ENCODE measurements at places on chromosomes 1 and 21. TPM values are rescaled to one million over a fixed set of nuclear protein-coding genes. Genes with fewer than 3 reads are reported as not detected.

- no peak for DNase-seq
Observed at GRCh38 chr1:232655028-232655745, 25.3 kb upstream of the SIPA1L2 start.

GRCh38 chr1:28807986-28808385 lies 4.0 kb upstream of the OPRD1 start:
- no peak for DNase-seq

DNA sequence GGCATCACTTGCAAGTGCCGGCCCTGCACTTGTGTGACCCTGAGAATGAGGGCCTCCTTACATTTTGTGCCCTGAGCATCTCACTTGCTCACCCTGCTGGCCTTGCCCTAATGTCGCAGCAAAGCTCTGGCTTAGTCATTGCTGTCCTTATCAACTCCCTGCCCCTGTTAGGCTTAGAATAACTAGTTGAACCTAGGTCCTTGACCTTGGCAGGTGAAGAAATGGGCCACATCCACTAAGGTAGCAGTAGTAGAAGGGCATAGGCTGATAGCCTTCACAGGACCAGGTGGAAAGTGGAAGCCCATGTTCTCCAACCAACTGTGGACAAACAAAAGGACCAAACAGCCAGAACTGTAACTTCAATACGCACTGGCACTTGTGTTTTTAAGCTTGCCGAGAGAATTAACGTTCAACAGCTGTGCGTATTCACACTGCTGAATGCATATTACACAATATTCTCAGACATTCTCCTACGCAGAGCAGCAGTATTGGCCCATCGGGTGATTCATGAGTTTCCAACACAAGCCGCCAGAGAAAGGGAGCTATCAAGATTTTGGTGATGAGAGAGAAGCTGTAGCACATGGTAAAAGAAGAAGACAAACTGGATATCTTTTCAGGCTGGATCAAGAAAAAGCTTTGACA lies 27.7 kb upstream of the PTGFRN start:
- DNase-seq = peak; percentile 95

GRCh38 chr1:19861034-19861433 lies 21.2 kb upstream of the OTUD3 start:
- DNase-seq = peak; percentile 67

DNA sequence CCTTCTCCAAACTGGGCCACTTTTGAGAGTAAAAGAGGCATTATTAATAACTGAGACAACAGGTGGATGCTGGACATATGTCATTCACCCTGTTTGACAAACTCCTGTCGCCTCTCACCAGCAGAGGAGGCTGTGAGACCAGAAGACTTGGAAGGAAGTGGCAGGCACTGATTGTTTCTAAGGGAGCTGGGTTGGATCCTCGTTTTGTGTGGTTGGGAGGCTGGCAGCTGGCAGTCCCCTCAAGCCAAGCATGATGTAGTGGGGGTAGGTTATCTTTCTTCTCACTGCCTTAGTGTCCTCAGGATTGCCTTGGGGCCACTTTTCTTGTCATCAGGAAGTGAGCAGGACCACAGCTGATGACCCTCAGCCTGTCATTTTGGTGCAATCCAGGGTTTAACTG lies 86.5 kb upstream of the KCNJ15 start:
- peak; percentile 31 for DNase-seq

- no peak for DNase-seq
Observed at GRCh38 chr1:209383907-209384709, 199.4 kb upstream of the CAMK1G start.

GRCh38 chr21:27550287-27550686 lies 583.4 kb upstream of the ADAMTS5 start:
- DNase-seq = no peak

GRCh38 chr1:39779137-39779536 lies 8.0 kb upstream of the OXCT2 start:
- no peak for DNase-seq

DNA sequence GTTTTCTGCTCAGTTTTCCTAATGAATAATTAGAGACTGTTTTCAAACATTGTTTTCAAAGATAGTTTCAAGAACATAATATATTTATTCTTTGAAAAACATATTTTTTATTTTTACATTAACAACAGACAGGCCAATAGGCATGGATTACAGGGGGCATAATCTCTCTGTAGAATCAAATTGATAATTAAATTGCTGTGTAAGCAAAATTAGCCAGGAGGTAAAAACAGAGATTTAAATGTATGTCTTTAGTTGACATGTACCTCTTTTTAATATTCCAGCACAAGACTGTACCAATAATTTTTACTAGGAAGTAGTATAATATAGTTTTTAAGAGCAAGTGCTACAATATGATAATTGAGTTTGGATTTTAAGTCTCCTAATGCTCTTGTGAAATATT lies 1444.5 kb downstream of the BRINP3 start:
- no peak for DNase-seq

DNA sequence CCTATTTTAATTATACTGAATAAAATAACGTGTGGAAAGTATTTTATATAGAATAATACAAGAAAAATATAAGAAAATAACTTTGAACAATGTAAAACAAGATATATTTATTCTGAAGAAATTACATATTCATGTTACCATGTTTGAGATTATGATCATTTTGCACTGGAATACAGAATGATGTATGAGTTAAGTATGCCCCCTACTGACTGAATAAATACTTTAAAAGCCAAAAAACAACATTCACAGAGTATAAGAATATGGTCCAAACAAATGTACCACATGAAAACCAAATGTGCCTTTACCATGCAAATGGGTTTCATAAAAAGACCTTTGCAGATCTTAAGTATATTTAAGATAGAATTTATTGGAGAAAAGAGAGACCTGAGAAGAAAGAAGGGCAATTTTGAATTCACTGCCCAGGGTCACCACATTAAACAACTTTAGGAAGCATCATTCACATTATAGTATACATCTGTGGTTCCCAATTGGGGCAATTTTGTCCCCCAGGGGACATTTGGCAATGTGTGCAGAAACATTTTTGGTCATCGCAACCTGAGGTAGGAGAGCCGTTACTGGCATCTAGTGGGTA lies 136.6 kb upstream of the GFI1 start:
- peak; percentile 7 for DNase-seq

DNA sequence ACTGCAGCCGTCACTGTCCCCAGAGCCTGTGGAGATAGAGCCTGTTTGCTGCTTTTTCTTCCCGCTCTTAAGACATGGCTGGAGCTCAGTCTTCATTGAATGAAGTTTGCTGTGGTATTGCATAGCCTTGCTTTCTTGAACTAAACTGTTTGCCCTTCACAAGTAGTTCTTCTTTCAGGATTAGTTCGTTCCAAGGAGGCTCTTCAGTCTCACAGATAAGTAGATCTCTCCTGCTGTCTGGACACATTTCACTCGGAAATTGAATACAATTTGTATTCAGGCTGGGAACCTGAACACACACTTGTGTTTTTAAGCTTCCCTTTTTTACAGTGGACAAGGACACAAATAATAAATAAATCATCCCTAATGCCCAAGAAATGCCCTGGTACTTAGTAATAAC lies 34.7 kb downstream of the IFNAR1 start:
- DNase-seq = no peak

- DNase-seq = no peak
Observed at GRCh38 chr1:19289244-19289643, 674 bp upstream of the AKR7A3 start.

GRCh38 chr1:169326956-169327268 lies 40.7 kb downstream of the NME7 start:
- DNase-seq = no peak

DNA sequence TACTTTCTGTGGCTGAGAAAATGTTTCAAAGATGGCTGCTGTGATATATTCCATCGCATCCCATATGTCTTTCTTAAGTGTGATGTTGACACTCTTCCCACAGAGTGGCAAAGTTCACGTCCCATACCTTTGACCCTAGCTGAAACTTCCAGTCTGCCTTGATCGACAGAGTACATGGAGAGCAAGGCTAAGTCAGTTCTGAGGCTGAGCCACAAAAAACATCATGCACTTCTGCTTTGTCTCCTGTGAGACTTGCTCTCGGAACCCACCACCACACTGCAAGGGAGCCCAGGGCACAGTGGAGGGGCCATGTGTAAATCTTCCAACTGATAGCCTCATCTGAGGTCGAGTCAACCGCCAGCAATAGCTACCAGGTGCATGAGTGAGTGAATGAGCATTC lies 431.9 kb upstream of the RUNX1 start:
- no peak for DNase-seq

DNA sequence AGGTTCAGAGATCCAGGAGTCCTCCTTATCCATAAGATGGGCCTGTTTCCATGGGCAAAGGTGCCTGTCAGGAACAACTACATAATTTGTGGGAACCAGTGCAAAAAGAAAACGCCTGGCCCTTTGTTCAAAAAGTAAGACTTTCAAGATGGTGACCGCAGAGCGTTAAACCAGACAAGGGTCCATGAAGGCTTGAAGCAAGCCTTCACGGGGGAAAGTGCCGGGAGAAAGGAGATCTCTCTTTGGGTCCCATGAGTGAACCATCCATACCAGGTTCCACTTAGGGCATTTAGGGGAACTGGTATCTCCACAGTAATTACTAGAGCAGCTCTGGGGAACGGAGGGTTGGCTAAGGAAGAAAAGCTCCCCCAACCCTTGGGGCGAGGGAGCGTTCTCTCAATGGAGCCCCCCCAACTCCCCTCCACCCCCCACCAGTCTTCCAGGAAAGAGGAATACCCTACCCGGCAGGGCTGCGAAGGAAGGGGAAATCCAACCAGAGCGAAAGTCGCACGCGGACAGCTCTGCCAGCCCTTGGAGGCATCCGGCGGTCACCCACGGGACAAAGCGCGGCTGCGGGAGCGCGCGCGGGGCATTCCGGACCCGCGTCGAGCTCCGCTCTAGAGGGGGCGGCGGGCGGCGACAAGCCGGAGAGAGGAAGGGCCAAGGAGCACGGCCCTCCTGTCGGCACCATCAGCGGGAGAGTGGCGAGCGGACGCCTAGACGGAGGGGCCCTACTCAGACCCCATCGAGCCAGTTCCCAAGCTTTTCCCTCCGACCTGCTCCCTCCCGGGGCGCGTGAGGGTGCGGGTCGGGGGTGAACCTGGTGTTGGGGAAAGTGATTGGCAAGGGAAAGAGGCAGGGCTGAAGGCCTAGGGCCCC lies 687 bp upstream of the RASSF5 start:
- DNase-seq = no peak

DNA sequence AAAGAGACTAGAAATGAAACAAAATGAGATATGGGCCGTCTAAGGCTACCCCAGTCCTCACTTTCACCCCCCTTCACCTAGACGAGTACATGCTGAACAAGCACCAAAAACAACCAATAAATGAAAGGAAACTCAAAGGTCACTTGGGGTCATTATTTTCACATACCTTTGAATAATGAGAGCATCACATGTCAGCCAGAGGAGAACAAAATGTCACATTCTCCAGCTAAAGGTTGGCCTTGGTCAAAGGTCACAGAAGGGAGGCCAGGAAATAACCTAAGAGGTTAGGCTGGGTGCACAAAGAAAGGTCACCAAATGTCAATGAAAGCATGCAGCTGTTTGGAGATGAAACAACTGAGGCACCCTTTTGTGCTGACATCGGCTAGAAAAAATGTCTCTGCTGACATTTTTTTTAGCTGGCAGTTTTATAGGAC lies 288.7 kb upstream of the USP25 start:
- no peak for DNase-seq

GRCh38 chr21:45721671-45722070 lies 78.1 kb downstream of the PCBP3 start:
- DNase-seq = no peak

- peak; percentile 26 for DNase-seq
Observed at GRCh38 chr21:41663805-41664788, 102.8 kb downstream of the RIPK4 start.

DNA sequence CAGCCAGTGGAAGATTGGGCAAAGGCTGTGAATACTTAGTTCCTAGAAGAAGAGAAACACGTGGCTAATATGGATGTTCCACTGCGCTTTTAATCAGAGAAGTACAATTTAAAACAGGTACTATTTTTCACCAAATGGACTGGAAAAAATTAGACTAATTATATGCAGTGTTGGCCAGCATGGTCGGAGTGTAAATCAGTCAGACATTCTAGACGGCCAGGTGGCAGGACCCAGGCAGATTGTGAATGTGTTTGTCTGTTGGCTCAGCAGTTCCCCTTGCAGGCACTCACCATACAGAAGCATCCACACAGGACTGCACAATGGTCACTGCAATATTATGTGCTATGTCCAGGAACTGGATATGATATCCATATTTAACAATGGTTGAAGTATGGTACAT lies 23.9 kb upstream of the SLC25A34 start:
- DNase-seq = no peak

DNA sequence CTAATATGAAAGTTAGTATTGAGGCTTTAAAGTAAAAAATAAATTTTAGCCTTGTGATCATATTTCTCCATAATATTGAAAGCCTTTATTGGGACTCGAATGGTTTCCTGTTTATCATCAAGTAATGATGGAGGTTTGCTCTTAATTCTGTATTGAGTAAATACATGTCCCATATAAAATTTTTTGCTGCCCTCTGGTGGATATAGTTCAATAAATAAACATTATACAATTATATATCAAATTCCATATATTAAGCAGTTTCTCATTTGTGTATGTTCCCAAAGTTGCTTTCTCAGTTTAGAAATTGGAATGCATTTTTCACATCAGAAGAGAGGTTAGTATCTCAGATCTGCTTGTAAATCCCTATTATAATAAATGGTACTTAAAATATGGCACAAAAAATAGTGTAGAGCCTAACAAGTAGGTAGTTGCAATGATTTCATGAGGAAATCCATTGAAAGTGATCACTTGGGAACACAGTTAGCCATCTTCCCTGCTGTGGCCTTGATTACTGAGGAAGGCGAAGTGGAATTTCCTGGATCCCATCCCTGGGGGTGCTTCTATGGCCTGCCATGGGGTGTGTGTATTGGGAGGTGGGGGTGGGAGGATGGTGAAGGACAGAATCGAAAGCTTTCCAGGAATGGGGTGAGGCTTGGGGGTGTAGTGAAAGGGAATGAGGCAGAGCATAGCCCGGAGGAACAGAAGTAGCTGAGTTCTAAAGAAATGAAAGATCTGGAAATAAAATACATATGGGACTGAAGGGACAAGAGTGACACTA lies 84.1 kb upstream of the C21orf91 start:
- peak; percentile 56 for DNase-seq

Gene KCNE1
- under 0.01 TPM for total RNA-seq

Gene OR10J1
- total RNA-seq = not detected

Gene AGO4
- 13.8 TPM for total RNA-seq

Gene S100A2
- total RNA-seq = 2.2 TPM

Gene C1orf226
- under 0.01 TPM for total RNA-seq

Gene RIT1
- total RNA-seq = 54.8 TPM

Gene FAM110D
- total RNA-seq = not detected

Gene PLPPR4
- 4.8 TPM for total RNA-seq

Gene FGR
- total RNA-seq = not detected

Gene SLC2A5
- 2.2 TPM for total RNA-seq

Gene PRRX1
- total RNA-seq = 203 TPM

Gene RASSF5
- 0.86 TPM for total RNA-seq

Gene ORC1
- total RNA-seq = 5.2 TPM

Gene TRMT13
- total RNA-seq = 11.7 TPM

Gene ETV3L
- total RNA-seq = not detected
